ENCODE measurements at places on chromosomes 2 and 18. TPM values are rescaled to one million over a fixed set of nuclear protein-coding genes. Genes with fewer than 3 reads are reported as not detected.

- no peak for DNase-seq
Measured at GRCh38 chr2:180325416-180326120, 318.5 kb upstream of the CWC22 start.

- no peak for DNase-seq
Measured at GRCh38 chr2:80291656-80292055, 12.9 kb downstream of the LRRTM1 start.

DNA sequence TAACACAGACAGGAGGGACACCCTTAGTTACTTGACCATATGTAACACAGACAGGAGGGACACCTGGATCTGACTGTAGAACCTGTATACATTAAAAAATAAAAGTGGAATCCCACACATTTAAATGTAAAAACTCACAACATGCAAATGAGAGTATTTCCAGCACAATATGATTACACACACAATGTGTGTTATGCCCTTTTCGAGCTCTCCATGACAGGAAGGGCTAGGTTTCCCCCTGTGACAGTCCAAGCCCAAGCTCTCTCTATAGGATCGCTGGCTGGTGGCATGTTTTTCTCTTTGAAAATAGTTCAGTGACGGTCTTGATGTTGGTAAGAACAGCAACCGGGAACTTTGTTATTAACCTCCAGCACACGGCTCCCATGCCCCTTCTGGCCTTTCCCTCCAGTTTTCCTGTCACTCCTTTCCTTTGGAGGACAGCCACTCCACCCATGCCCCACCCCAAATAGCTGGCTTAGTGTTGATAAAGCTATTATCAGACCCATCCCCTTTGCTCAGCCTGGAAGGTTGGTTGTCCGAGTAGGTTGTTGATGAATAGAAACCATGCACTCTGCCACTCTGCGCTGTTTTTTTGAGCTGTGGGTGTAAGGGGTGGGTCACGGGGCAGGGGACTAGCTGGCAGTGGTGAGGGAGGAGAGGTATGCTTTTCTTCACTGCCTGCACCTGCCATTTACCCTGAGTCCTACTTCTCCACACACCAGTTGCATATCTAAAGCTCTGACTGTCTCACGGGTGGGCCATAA lies 2.7 kb downstream of the RASGRP3 start:
- no peak for DNase-seq

DNA sequence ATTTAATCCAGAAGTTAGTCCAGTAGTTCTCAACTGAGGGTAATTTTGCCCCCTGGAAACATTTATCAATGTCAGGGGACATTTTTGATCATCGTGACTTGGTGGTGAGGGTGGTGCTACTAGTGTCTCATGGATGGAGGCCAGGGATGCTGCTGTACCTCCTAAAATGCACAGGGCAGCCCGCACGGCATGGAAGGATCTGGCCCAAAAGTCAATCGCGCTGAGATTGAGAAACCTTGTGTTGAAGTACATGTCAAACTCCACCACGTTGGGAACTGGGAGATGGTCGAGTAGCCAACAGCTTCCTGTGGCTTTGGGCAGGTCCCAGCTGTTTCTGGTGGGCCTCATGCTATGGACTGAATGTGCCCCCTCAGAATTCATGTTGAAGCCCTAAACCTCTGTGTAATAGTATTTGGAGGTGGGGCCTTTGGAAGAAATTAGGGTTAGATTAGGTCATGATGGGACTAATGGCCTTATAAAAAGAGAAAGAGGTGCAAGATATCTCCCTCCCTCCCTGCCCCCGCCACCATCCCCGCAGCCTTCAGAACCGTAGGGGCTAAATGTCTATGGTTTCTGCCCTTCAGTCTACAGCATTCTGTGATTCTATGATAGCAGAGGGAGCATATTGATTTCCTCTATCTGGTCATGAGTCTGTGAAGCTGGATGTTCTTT lies 259.7 kb downstream of the MYCN start:
- no peak for DNase-seq

DNA sequence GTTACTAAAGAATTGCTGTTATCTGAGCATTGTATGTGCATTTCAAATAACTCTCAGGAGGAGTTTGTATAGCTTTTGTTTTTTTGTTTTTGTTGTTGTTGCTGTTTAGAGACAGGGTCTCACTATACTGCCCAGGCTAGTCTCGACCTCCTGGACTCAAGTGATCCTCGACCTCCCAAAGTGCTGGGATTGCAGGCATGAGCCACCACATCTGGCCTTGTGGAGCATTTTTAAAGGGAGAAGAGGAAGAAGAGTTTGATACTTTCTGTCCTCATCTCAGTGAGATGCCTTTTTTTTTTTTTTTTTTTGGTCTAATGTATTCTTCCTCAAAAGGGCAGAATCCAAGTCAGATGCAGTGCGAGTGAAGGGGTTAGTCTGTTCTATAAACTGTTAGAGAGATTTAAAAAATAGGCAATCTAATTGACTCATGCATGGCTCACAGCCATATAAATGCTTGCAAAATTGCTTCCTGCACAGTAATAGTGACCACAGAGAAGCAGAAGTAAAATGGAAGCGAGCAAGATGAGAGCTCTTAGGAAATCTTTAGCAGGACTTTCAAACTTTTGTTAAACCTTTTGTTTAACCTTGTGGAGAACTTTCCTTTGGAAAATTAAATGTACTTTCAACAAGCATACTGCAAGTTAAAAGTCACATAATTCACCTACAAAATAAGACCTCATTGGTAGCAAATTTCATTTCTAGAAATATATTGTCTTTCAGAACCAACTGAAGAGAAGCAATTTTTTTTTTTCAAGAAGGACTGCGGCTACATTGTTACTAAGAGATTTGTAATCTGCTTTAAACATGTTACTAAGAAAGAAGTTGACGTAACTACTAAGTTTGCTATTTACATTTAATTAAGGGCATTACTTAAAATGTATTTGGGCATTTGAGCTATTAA lies 52.3 kb upstream of the ROCK1 start:
- DNase-seq, result peak; percentile 61

- DNase-seq, result peak; percentile 24
Measured at GRCh38 chr2:97751752-97752151, 38.4 kb downstream of the ZAP70 start.

GRCh38 chr2:209162129-209162528 lies 261.7 kb upstream of the MAP2 start:
- no peak for DNase-seq

- DNase-seq, result no peak
Measured at GRCh38 chr18:75317703-75318102, 107.1 kb downstream of the TSHZ1 start.

DNA sequence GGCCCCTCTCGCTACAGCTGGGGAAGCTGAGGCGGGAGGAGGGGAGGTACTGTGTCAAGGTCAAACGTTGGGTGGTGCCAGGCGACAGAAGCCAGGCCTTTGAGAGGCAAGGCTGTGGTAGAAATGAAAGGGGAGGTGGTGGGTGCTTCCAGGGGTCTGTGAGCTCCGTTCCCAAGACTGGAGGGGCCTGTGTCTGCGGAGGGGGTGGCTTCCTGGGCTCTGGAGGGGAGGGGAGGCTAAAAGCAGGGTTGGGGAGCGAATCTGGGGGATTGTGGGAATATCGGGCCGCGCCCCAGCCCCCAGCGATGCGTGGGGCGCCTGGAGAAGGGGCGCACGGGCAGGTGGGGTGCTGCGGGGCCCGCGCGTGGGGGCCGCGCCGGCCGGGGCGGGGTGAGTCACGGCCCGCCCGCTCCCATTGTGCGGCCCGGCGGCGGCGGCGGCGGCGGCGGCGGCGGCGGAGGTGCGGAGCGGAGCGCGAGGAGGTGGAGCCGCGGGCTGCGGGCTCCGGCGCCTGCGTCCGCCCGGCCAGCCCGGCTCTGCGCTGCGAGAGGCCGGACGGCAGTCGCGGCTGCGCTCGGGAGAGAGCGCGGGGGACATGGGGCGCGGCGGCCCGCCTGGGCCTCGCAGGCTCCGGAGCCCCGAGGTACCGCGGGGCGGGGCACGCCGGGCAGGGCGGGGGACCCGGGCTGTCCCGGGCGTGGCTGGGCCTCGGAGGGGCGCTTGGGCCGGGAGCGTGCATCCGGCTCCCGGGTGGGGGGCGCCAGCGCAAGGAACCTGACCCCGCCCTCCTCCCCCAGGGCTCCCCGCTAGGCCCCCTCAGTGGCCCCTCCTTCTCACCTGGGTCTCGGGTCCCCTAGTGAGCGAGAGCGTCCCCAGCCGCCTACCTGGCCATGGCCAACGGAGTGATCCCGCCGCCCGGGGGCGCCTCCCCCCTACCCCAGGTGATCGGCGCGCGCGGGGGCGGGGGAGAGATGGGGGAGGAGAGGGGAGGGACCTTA lies at the start of gene SLC4A3:
TSS of gene SLC4A3 (plus strand) at position 528 of the 998 bp plus-strand sequence. CDS start at position 891, 363 bp downstream.
- DNase-seq, result no peak

SERPINB10 gene
- not detected for total RNA-seq

Measured in renal cortical epithelial cell (primary cell).